ENCODE measurements at places on chromosomes 2 and 18.

DNA sequence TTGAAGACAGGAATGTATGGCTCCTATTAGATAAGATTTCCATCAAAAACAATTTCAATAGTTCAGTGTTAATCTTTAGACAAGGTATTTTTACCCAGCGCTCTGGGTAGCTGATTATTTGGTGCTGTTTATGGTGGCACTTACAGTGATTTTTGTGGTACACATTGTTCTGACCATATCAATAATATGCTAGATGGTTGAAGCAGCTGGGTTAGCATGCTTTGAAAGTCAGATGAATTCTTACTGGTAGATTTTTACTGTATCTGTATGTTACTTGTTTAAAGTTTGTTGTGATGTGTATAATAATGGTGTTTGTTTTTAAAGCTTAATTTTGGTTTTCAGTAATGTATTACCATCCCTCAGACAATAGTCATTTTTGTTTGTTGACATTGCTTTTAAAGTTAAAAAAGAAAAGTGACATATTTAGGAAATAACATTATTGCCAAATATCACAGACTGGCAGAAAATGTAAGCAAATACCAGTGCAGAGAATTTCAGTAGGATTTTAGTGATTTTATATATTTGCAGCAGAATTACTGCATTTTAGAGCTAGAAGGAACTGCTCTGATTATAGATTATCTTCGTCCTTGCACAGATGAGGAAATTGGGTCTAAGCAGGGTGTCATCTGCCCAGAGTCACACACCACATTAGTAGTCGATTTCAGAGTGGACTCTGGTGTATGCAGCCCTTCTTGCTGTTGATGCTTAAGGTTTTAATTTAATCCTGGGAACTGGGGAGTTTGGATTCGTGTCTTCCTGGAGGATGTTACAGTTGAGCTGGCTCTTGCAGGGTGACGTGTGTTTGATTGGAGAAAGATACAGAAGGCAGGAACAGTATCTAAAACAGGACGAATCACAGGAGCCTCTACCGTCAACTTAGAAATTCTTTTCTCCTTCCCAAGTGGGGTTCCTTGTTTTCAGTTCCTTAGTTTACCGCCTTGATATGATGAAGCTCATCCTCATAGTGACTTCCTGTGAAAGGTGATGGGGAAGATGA is 6.6 kb downstream of the SOCS6 start:
- DNase-seq, result no peak

- no peak for DNase-seq
Measured at GRCh38 chr18:52750995-52751394, 411.0 kb downstream of the DCC start.

- DNase-seq, result no peak
Measured at GRCh38 chr2:241445426-241445825, 63.0 kb downstream of the STK25 start.

DNA sequence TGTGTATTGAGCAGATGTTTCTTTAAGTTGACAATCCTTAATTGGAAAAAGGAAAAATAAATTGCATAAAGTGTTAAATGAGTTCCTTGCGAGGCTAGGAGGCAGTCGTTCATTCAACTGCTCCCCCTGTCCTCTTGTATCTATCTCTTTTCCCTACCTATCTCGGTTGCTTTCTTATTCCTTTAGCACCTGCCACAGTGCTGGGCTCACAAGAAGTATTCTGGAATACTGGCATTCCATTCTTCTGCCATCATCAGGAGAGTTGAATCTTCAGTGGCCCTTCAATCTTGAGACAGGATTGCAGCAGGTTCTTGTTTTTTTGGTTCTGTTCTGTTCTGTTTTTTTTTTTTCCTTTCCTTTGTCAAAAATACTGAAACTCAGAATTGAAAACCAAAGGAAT is 143.1 kb upstream of the AQP4 start:
- no peak for DNase-seq

DNA sequence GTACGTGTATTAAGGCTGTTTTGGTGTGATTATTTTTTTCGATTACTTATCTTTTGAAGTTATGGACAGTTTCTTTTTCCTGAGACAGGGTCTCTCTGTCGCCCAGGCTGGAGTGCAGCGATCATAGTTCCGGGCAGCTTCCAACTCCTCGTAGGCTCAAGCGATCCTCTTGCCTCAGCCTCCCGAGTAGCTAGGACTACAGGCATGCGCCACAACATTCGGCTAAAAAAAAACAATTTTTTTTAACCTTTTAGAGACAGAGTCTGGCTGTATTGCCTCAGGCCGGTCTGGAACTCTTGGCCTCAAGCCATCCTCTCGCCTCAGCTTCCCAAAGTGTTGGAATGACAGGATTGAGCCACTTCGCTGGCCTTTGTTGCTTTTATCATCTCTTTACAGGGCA is 945 bp downstream of the HAT1 start:
- DNase-seq, result no peak

GRCh38 chr18:51153659-51154371 is 43.7 kb downstream of the MEX3C start:
- no peak for DNase-seq

DNA sequence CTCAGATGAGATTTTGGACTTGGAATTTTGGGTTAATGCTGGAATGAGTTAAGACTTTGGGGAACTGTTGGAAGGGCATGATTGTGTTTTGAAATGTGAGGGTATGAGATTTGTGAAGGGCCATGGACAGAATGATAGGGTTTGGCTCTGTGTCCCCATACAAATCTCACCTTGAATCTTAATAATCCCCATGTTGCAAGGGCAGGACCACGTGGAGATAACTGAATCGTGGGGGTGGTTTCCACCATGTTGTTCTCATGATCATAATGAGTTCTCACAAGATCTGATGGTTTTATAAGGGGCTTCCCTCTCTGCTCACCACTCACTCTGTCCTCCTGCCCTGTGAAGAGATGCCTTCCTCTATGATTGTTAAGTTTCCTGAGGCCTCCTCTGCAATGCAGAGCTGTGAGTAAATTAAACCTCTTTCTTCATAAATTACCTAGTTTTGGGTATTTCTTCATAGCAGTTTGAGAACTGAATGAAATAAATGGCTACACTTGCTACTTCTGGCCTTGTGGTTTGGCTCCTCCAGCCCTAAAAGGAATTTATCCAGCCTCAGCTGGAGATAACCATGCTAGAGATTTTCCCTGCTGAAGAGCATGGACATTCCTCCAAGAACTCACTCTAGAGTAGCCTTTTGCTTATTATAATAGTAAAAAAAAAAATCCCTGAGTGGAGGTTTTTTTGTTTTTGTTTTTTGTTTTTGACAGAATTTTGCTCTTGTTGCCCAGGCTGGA is 144.3 kb upstream of the TFPI start:
- DNase-seq, result no peak

DNA sequence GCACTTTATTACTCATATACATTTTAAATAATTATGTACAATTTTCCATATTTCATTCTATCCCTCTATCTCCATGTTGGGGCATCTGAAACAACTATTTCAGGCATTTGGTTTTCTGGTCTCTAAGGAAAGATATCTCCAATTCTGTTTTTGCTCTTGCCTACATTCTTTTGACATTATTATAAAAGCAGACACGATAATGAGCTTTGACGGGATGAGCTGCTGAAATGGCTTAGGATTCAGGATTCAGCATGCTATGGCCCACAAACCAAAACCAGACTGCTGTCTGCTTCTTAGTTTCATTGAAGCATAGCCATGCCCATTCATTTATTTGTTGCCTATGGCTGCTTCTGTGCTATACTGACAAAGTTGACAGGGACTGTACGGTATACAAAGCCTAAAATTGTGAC is 42.7 kb upstream of the GLS start:
- DNase-seq, result no peak

GRCh38 chr2:10473121-10473756 is 25.1 kb upstream of the ODC1 start:
- no peak for DNase-seq

- DNase-seq, result peak; percentile 19
Measured at GRCh38 chr2:240437861-240438809, 2.7 kb downstream of the GPC1 start.

- no peak for DNase-seq
Measured at GRCh38 chr18:23593720-23594119, 7.4 kb upstream of the NPC1 start.

- DNase-seq, result no peak
Measured at GRCh38 chr2:228131833-228132232, 49.7 kb downstream of the SPHKAP start.

GRCh38 chr18:61502472-61502871 is 169.2 kb downstream of the CDH20 start:
- no peak for DNase-seq

DNA sequence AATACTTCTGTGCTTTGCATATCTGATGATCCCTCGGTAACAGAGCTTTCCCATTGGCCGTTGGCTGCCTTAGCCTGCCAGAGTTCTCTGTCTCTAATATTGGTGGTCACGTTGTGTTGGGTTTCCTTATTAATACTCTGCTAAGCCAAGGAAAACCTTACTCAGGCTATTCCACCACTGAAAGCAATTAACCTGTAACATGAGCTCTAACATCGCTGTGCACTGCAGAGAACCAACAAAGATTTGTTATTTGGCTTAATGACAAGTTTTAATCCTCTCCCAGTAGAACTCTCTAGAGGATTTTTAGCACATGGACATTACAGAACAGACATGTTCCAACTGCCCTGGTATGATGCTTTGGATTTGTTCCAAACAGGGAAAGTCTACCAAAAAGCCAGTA is 825.9 kb upstream of the POU3F3 start:
- DNase-seq, result no peak

DNA sequence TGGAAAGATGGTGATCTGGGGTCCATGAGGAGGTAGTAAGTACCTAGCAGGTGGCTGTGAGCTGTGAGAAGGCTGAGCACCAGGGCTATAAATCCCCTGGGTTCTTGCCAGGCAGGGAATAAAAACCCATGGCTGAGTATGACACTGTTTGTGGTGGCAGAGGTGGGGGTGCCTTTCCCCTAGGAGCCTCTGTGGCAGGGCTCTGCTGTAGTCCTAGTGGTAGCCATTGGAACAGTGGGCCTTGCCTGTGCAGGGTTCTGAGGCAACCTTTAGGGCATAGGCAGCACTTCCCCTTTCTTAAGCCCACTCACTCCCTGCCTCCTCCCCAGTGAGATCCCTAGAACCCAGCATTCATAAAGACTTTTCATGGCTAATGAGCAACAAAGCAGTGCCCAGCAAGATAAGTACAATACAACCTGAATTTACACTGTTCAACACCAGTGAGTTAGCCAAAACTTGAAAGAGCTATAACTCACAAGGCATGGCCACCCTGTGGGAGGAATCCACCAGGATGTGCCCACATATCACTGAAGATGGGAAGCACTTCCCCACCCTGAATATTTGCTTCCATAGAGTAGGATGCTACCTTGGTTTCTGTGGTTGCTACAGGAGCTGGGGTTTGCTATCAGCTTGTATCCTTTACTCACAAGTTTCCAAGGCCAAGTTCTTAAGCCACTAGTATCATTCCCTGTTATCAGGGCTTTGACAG is 100.9 kb upstream of the NEUROD1 start:
- DNase-seq, result no peak

- no peak for DNase-seq
Measured at GRCh38 chr2:43642363-43642762, 5.3 kb downstream of the PLEKHH2 start.

GRCh38 chr2:235611349-235611748 is 117.5 kb downstream of the AGAP1 start:
- no peak for DNase-seq

GRCh38 chr2:38315707-38316333 is 61.3 kb downstream of the ATL2 start:
- DNase-seq, result peak; percentile 86

- no peak for DNase-seq
Measured at GRCh38 chr2:74226648-74227213, 28.3 kb downstream of the MTHFD2 start.

DNA sequence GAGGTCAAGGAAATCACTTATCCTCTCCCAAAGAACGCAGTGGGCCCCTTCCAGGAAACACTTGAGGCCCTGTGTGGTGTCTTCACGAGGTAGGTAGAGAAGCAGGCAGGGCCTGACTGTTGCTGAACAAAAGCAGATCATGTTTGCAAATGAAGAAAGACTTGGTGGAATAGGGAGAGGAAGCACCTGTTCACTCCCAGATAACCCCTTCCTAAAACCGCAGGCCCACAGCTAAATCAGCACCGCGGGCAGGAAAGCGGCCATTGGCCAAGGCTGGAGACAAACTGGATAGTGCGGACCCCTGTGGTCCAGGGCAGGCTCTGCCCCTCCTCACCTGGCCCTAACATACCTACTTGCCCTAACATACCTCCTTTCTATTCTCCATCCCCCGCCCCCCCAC is 64.9 kb upstream of the KLHL29 start:
- DNase-seq, result no peak

- no peak for DNase-seq
Measured at GRCh38 chr2:120767486-120768005, 31.9 kb downstream of the GLI2 start.

DNA sequence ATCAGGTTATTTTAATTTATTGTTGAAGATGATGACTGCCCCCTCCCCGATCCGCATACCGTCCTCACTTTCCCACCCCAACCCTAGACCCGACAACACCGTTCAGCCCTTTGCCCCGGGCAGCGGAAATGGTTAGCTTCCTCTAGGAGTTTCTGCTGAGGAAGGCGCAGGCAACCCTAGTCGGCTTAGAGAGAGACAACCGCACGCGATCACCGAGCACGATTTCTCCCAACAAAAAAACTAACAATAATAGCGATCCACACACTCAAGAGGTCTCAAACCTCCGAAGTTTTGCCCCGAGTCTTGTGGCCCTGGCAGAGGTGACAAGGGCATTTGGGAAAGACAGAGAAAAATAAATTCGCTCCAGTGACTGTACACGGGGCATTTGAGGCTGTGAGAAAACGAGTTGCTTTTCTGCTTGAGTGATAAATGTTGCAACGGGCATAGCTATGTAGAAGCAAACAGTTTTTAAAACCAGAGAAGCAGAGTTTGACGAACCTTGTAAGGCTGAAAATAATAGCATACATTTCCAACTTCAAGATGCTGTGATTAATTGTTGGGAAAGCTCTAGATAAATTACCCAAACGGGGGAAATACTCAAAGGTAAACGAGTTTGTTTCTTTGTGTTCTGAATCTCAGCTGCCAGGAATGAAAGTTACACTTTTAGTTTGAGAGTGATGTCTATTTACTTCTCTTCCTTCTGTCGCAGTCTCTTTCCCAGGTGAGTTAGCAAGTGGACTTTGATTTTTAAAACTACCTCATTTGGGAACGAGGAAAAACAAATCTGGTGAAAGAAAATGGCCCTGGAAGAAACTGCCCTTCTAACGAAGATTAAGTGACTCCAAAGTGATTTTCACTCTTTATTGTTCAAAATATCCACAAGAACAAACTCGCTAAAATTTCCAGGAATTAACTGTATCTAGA is 11.0 kb upstream of the SIX3 start:
- no peak for DNase-seq

DNA sequence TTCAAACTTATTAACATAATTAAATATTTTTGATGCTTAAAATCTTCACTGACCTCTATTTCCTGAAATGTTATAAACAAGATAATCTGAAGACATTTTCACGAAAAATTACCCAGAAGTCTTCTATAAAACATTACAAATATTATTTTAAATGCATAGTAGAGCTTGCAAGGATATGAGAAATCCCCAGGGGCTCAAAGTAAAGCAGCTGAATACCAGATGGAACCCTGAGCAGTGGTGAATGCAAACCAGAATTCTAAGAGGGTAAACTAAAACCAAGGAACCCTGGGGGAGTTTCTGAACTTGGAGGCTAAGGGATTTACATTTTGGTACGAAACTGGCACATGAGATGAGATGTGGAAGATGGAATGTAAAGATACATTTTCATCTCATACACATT is 83.6 kb downstream of the FSHR start:
- DNase-seq, result no peak

All from hematopoietic multipotent progenitor cell treated with erythropoietin and hydrocortisone succinate and interleukin-3 and kit ligand, for 17 days (in vitro differentiated cells).